ENCODE measurements at places on chromosomes 16 and 17.

DNA sequence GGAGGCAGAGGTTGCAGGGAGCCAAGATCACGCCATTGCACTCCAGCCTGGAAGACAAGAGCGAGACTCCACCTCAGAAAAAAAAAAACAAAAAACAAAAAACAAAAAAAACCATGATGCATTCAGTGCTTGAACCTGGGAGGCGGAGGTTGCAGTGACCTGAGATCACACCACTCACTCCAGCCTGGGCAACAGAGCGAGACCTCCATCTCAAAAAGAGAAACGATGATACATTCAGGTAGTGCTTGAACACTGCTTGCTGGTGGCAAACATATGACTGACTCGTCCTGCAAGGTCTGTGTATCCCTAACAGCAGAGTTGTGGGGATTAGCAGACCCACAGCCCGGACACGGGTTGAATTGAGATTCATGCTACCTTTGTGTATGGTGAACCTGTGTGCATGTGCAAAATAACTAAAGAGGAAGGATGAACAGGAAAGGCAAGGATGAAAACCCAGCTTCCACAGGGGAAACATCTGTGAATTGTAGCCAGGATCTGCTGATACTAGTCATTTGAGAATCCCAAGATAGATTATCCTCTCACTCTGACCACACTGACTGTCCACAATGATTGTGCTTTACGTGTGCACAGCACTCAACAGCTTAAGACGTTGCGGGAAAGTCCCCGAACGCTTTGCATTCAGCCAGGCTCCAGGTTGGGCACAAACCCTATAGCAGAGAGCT lies 52.4 kb upstream of the MRPS23 start:
- DNase-seq = no peak

- no peak for DNase-seq
Observed at GRCh38 chr16:89039756-89040155, 53.9 kb upstream of the ACSF3 start.

- DNase-seq = no peak
Observed at GRCh38 chr17:78753316-78754250, 28.5 kb downstream of the CYTH1 start.

- no peak for DNase-seq
Observed at GRCh38 chr17:45940293-45940692, 45.9 kb downstream of the MAPT start.

GRCh38 chr16:22190081-22190775 lies 15.8 kb upstream of the EEF2K start:
- DNase-seq = no peak

DNA sequence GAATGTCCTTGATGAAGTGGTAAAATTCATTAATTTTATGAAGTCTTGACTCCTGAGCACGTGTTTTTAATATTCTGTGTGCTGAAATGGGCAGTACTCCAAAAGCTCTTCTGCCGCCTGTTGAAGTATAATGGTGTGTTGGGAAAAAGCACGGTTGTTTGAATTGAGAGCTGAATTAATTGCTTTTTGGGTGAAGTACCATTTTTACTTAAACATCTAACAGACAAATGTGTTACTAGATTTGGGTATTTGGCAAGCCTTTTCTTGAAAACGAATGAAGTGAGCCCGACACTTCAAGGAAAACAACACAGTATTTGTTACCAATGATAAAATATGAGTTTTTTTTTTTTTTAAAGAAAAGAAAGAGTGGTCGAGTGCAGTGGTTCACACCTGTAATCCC lies 22.5 kb downstream of the WWP2 start:
- DNase-seq = no peak

DNA sequence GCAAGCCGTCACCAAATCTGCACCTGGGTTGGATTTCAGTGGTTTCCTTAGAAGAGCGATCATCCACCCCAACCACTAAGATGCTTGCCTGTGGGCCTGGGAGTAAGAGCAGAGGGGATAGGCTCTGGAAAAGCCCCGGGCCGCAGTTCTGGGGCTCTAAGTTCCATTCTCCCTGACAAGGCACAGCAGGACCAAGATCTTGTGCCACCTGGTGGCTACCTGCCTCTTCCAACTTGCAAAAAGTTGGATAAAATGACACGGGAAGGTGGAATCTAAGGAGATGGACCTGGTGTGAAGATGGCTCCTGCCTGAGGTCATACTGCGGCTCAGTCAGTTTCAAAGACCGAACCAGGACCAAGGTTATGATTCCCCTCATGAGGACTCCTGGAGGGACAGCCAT lies 42.3 kb downstream of the ABCC12 start:
- no peak for DNase-seq

DNA sequence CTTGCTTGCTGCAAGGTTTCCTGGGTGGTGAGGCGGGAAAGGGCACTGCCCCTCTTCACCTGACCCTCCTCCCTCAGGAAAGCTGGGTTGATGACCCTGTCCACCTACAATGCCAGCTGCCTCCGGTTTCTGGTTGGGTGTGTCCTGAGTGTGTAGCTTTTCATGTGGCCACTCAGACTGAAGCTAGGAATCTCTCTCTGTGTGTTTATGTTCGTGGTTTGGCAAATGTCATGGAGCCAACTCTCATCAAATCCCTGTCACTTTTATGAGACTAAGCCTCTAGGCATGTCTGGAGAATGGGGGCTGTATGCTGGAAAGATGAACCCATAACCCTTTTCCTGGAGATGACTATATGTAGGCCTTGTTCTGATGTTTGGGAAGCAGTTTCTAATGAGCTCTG lies 17.1 kb downstream of the PLEKHG4 start:
- DNase-seq = no peak

DNA sequence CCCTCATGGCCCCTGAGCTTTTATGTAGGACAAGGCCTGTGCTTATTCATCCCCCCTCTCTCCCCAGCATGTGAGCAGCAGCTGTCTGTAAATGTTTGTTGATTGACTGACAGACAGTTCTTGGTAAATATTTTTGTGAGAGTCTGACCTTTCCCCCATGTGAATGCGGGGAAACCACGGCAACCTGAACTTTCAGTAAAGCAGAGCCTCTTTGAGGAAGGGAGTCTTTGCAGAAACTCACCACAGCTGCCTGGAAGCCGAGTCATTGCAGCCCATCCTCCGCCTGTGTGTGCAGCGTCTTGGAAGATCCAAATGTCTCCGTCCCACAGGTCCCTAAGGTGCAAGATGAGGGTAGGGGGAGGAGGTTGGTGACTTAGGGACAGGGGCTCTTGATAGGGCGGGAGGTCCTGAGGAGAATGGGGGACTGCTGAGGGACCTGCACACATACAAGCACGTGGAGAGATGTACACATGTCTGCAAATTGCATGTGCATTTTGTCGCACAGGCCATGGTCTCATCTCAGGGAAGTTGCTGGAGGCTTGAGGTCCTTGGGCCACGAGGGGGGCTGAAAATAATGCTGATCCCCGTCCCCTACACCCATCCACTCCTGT lies 23.0 kb upstream of the IL21R start:
- DNase-seq = no peak

DNA sequence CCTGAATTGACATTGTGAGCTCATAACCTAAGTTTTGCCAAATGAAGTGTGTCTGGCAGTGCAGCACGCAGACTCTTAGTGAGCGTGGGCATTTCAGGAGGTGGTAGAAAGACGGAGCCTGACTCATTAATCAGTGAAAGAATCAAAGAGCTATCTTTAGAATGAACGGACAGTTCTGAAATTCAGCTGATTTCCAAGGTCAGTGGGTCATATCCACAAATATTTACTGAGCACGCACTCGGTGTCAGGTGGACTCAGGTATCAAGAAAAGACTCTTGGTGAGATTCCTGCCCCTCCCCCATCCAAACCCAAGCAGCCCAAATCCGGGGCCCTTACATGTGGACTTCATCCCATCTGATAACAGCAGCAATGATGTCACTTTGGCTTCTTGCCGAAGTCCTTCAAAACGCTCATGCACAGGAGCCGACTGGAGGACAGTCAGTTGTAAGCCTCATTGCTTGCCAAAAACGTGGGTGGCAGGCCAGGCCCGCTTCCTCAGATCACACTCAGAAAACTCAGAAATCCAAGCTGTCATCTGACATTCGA lies 185.8 kb downstream of the HS3ST3A1 start:
- DNase-seq = no peak

DNA sequence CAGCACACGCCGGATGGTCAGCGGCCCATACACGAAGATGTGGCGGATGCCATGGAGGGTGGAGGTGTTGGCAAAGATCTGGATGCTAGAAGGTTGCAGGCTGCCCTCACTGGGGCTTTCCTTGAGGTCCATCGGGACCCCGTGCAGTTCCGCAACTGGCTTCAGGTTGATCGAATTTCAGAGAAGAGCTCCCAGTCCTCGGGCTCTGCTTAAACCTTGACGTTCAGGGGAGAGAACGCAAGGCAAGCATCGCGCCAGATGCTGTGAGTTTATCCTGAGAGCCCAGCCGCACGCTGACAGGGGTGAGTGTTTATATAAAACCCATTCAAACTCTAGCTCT lies 98.7 kb upstream of the CCL2 start:
- no peak for DNase-seq

DNA sequence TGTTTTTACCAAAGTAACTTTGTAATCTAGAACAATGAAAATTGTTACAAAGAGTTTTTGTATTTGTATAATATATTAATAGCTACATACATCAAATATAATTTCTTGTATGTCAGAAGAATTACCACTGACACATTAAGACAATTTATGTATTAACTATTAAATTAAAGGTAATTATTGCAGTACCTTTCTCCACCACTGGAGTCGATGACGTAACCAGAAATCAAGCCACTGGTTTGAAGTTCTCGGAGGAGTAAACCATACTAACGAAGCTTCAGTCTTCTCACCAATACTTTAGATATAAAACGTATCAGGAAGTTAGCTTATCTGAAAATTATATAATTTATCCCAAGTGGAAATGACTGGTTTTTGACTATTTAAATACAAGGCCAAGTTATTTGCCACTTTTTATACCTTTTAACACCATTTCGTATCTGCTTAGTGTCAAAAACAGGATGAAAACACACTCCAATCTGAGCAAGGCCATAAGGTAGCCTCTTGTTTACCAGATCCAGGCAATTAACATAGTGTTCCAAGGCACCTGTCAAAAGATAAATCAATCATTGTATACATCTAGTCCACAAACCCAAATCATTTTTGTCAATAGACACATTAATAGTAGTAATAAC lies 4.3 kb downstream of the POLG2 start:
- DNase-seq = no peak

GRCh38 chr16:55656691-55657092 lies 904 bp downstream of the SLC6A2 start:
- DNase-seq = no peak

- no peak for DNase-seq
Observed at GRCh38 chr17:50037321-50038107, 18.4 kb upstream of the ITGA3 start.

- no peak for DNase-seq
Observed at GRCh38 chr17:82244413-82245133, 15.7 kb downstream of the SLC16A3 start.

GRCh38 chr17:8552577-8553320 lies 77.8 kb downstream of the MYH10 start:
- DNase-seq = no peak

- DNase-seq = no peak
Observed at GRCh38 chr17:73165616-73166404, 1.0 kb downstream of the SSTR2 start.

GRCh38 chr16:74438492-74438979 lies 17.3 kb upstream of the CLEC18B start:
- DNase-seq = peak; percentile 85

DNA sequence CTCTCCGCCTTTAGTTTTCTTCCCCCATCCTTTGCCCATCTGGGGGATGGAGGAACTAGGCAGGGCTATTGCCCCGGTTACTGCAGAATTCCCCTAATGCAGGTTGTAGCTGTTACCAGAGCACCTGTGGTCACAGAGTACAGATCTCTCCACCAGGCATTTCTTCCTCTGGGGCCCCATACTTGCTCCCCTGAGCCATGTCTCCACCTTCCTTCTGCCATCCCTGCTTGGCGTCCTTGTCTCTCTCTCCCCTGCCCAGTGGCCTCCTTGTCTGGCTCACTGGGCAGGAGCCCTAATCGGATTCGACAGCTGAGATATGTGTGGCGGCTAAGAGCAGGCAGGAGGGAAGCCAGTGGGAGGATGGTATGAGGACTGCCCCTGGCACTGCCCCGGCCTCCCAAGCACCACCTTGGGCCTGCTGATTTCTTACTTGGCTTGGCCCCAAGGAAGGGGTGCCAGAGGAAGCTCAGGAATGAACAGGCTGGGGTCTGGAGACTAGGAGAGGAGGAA lies 2.0 kb downstream of the RARA start:
- no peak for DNase-seq

GRCh38 chr16:86929057-86929871 lies 350.9 kb downstream of the FOXL1 start:
- DNase-seq = no peak

DNA sequence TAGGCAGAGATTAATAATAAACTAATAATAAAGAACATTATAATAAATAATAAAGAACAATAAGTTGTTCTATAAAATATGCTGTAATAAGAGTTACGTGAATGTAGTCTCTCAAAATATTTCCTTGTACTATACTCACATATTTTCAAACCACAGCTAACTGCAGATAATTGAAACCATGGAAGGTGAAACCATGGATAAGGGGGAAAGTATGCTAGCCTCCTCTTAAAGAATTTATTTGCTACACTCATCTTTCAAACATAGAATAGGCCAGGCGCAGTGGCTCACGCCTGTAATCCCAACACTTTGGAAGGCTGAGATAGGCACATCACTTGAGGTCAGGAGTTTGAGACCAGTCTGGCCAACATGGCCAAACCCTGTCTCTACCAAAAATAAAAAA lies 18.5 kb downstream of the CYTH1 start:
- DNase-seq = no peak

DNA sequence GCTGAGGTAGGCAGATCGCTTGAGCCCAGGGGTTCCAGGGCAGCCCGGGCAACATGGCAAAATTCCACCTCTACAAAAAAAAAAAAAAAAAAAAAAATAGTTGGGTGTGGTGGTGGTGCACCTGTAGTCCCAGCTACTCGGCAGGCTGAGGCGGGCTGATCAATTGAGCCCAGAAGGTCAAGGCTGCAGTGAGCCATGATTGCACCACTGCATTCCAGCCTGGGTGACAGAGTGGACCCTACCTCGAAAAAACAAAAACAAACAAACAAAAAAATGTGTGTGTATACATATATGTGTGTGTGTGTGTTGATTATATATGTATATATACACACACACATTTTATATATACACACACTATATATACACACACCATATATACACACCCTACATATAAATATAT lies 39.1 kb upstream of the TBC1D3K start:
- no peak for DNase-seq

GRCh38 chr16:75065149-75065505 lies 51.5 kb downstream of the LDHD start:
- peak; percentile 47 for DNase-seq

GRCh38 chr17:80091376-80091775 lies 10.0 kb upstream of the GAA start:
- DNase-seq = no peak

GRCh38 chr16:86939609-86940008 lies 361.3 kb downstream of the FOXL1 start:
- no peak for DNase-seq

GRCh38 chr16:30075503-30076275 lies at the start of gene PPP4C:
TSS of gene PPP4C (plus strand) at chr16:30075994. CDS start at chr16:30076378, 384 bp downstream.
- DNase-seq = peak; percentile 73

Measured in GF-D8 (cell line).